ENCODE measurements at places on chromosomes 4 and X.
A peak's percentile ranks its signal among the peaks of the same experiment; 100 is the strongest.

- peak; percentile 21 for DNase-seq
These were observed 19.3 kb upstream of the SPIN2A start for GRCh38 chrX:57156397-57157049.

GRCh38 chr4:75686346-75686745, 13.1 kb upstream of the G3BP2 start:
- DNase-seq, result no peak

GRCh38 chr4:90840828-90841227, 713.6 kb downstream of the CCSER1 start:
- no peak for DNase-seq

GRCh38 chr4:2092669-2093053, 33.5 kb downstream of the NAT8L start:
- DNase-seq, result no peak

DNA sequence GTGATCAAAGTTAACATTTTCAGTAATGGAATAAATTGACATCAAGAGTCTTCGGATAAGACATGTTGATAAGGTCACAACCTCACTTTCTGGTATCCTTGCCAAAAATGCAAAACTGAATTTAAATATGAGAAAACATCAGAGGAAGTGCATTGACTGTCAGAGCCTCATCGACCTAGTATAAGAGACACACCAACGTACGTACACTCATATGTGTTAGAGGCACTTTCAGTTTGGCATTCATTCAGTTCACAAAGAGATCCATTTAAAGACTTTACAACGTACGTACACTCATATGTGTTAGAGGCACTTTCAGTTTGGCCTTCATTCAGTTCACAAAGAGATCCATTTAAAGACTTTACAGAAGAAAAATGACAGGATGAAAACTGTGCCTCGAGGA, 280.3 kb downstream of the INPP4B start:
- DNase-seq, result no peak

DNA sequence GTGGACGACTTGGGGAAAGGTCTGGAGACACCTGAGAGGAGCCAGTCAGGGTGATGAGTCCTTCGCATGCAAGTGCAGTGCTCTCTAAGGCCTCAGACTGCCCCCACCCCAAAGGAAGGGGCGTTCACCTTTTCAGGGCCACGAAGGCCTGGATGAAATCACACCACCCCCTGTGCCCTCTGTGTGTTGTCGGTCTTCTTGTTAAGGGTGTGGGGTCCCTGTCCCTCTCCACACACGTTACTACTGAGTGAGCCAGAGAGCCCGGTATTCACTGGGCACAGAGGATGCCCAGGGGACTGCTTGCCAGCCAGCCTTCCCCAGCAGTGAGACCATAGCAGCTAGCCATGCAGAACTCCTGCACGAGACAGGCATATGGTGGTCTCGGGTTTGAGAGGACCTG, 72.0 kb downstream of the MTMR1 start:
- DNase-seq, result no peak

All from D341Med (cell line).